ENCODE measurements at places on chromosomes 2 and 18.

DNA sequence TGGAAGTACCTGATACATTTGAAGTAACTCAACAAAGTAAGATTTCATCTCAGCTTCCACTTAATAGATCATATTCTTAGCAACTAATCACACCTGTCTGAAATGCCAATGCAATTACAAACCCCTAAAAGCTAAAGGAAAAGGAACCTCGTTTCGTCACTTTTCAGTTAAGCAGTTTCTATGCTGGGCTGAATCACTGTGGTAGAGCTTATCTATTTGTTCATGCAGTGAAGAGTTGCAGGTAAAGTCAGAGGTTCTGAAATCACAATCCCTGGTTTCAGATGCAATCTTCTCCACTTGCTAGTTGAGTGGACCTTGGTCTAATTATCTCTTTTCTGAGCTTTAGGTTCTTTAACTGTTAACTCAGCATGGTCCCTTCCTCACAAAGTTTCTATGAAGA is 6.3 kb downstream of the HRH4 start:
- no peak for DNase-seq

- no peak for DNase-seq
Measured at GRCh38 chr18:7367336-7367735, 136.4 kb downstream of the LRRC30 start.

GRCh38 chr2:186664385-186665043 is 29.3 kb upstream of the FAM171B start:
- DNase-seq, result no peak

- no peak for DNase-seq
Measured at GRCh38 chr2:78564666-78565065, 460.8 kb upstream of the REG3G start.

GRCh38 chr2:216555274-216555673 is 56.6 kb downstream of the RPL37A start:
- no peak for DNase-seq

DNA sequence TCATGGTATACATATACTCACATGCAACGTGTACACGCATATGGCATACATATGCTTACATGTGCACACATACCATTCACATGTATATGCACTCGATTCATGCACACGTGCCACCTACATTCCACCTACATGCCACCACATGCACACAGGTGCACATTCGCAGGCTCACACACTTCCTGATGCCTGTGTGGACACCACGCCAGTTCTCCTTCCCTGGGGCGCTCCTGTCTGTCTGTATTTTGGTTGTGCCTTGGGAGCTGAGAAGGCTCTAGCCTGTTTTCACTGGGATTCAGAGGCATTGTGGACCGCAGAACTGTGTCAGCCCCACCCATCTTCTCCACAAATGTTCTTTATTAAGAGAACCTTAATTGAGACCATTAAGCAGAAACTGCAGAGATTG is 96.6 kb upstream of the CTDP1 start:
- no peak for DNase-seq

- no peak for DNase-seq
Measured at GRCh38 chr18:42025974-42026625, 71.1 kb downstream of the PIK3C3 start.

DNA sequence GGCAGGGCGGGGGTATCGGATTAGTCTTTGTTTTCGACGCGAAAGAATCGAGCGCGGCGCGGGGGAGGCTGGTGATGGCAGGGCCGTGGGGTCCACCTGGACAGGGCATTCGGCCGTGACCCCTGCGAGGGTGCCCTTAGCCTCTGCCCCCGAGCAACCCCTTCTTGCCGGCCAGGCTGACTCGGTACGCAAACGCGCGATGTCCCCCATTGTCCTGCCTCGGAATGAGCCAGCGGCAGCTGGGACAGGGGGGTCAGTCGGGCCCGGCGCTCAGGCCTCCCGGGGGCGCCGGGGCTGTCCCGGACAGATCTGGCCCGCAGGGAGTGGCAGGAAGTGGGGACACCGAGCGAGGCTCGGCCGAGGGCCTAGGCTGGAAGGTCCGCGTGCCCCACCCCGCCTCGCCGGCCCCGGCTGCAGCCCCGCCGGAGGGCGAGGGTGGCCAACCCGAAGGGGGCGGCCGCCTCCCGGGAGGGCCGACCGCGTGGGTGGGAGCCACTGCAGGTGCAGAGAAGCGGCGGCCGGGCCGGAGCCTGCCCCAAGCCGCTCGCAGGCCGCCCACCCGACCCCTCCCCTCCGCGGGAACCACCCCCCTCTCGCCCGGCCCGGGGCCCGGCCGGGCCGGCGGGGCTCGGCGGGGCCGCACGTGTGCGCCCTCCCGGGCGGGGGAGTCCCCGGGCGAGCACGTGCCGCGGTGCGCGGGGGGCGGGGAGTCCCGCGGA is at the start of gene TET3:
Gene TET3, plus strand, starts transcription at position 708 of the 719 bp plus-strand sequence. CDS start 1,494 bp downstream, outside the sequence.
- no peak for DNase-seq

- no peak for DNase-seq
Measured at GRCh38 chr2:227117027-227117426, 47.0 kb downstream of the COL4A4 start.

- no peak for DNase-seq
Measured at GRCh38 chr18:11304928-11305327, 155.6 kb upstream of the PIEZO2 start.

- DNase-seq, result no peak
Measured at GRCh38 chr2:220695397-220696279, 876.5 kb downstream of the EPHA4 start.

DNA sequence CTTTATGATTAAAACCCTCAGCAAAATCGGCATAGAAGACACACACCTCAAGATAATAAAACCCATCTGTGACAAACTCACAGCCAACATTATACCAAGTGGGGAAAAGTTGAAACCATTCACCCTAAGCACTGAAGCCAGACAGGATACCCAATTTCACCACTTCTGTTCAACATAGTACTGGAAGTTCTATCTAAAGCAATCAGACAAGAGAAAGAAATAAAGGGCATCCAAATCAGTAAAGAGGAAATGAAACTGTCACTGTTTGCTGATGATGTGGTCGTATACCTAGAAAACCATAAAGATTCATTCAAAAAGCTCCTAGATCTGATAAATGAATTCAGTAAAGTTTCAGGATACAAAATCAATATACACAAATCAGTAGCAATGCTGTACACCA is 16.4 kb upstream of the RPRD1A start:
- DNase-seq, result no peak

- no peak for DNase-seq
Measured at GRCh38 chr2:170155022-170155722, 22.8 kb upstream of the MYO3B start.

DNA sequence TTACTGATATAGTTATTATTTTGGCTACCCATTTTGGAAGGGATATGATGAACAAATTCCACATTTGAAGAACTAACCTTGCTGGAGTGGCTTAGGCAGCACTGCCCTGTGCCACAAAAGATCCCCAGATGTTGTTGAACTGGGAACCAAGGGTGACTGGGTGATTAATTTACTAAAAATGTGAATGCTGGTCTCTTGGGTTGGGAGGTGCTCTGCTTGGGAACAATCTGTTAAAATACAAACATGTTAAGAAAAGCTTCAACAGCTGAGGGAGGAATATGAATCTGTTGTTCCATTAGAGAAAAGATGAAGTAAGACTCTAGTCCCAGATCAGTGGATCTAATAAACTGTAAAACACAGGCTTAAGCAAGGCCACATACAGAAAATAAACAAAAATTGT is 1860.1 kb downstream of the SUCLG1 start:
- no peak for DNase-seq

DNA sequence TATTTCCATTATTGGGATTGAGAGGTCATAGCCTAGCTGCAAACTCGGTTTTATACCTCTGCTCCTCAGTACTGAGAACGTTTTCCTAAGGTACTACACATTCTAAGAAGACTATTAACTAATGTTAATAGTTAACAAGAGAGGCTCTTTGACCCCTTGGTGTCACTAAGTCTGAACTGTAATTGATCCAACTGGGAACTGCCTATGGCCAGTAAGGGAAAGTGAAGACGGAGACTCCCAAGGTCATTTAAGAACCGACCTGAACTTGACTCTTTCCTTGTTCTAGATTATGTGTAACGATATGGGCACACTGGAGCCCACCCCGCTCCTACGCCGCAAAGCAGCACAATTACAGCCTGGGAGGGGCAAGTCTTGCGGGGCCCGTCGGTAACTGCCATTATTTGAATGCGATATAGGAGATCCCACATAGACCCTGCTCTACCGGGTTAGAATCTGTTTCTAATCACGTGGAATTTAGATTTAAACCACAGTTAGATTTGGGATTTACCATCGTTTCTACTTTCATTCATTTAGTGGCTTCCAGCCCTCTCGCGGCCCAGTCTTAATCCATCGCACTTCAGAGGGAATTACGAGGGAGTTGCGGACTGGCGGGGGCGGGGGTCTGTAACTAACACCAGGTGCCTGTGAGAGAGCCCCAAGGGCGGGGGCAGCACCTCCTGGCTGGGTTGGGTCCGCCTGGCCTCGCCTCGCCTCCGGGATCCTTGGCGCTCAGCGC is 84.1 kb upstream of the EPB41L3 start:
- DNase-seq, result no peak

GRCh38 chr2:84900971-84901370 is 4.5 kb upstream of the TMSB10 start:
- no peak for DNase-seq

DNA sequence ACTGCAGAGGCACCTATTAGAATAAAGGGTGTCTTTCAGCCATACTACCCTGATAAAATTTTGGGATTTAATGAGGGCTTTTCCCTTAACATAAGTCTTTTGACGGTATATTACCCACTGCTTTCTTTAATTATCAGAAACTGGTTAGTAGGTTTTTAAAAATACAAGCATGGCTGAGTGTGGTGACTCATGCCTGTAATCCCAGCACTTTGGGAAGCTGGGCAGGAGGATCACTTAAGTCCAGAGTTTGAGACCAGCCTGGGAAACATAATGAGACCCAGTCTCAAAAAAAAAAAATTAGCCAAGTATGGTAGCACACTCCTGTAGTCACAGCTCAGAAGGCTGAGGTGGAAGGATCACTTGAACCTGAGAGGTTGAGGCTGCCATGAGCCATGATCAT is 16.1 kb downstream of the CPSF3 start:
- DNase-seq, result no peak

GRCh38 chr18:56112013-56112749 is 524.2 kb upstream of the TCF4 start:
- no peak for DNase-seq

GRCh38 chr2:223688094-223688835 is 86.1 kb upstream of the SCG2 start:
- DNase-seq, result no peak

DNA sequence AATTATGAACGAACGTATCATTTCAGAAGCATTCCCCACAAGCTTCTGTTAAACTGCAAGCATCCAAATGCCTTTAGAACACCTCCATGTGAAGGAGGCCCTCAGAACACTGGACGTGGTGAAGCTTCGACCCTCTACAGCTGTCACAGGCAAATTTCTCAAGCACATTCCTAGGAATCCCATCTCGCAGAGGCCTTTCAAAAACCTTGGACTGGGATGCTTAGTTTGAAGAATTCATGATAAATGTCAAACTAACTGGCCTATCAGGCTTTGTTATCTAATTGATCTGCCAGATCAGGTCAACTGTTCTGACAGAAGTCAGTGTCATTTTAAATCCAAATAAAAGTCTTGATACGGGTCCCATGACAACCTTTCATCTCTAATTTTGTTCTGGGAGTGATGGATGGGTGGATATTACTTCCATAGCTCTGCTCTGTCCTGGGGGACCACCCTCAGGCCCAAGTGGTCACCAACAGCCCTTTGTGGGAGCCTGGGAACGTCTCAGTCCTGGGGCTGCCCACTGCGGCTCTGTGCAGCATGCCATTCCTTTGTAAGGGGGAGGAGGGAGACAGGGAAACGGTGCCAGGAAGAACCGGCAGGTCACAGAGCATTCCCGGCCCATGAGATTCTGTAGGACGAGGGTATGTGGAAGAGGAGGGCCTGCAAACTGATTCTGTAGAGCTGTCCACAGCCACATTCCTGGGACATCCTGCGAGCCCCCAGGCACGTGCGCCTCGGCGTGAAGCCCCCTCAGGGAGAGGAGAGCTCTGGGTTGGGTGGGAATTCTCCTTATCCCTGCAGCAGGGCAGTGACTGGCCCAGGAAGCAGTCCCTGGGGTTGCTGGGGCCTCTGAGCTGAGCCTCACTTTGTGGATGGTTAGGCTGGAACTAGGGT is 59.1 kb upstream of the PXDN start:
- DNase-seq, result no peak

GRCh38 chr18:62201870-62202269 is 14.8 kb downstream of the RELCH start:
- no peak for DNase-seq

DNA sequence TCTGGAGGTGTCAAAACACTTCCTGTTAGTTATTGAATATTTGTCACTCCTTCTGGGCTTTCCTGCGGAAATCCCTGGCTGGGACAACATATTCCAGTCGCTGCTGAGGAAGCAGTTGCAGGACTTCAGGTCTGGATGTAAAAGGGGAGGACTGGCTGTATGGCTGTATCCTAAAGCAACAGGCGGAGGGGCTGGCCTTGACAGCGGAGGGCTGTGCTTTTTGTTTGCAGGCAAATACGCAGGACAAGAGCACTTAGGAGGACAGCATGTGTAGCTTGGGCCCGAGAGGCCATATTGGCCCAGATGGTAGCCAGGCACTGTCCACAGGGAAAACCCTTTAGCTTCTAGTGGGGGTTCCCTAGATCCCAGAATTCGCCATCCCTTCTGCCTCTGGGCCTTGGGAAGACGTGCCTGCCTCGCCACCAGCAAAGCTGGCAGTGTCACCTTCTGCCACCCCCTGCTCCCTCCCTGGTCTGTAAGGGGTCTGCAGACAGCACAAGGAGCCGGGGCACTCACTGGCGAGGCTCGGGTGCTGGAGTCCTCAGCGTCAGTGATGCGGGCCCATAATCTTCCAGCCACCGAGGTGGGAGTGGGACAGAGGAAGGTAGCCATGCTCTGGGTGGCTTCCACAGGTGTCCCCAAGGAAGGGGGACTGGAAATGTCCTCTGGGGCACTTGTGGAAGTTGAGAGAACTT is 6.7 kb downstream of the NPPC start:
- no peak for DNase-seq

GRCh38 chr18:48884771-48885170 is 66.0 kb downstream of the SMAD7 start:
- no peak for DNase-seq

DNA sequence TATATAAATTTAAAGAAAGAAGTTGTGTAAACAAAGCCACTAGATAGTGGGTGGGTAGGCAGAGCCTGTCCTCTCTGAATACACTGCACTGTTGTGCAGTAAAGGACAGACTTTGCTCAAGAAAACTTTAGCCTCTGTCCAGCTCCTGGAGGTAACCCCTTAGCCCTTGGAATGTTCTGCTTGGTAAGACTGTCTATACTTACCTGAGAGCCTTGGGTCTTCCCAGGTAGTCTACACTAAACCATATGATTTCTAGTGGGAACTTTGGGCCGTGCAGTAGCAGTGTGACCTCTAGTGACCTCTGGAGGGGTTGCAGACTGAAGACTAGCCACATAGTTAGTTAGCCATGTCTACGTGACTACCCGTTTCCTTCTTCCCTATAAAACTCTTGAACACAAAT is 678.3 kb upstream of the NRXN1 start:
- no peak for DNase-seq

- DNase-seq, result no peak
Measured at GRCh38 chr2:55056024-55056521, 5.8 kb upstream of the RTN4 start.

GRCh38 chr2:233353101-233353768 is 1.1 kb upstream of the DGKD start:
- no peak for DNase-seq
